SHP77 (cell line): ENCODE measurements at places on chromosomes 6 and 20.
A peak's percentile ranks its signal among the peaks of the same experiment; 100 is the strongest.

GRCh38 chr6:84539122-84539856 lies 225.1 kb downstream of the TBX18 start:
- no peak for DNase-seq

- DNase-seq: no peak
Measured at GRCh38 chr6:99013145-99013544, 65.4 kb upstream of the FBXL4 start.

GRCh38 chr6:85261271-85261670 lies 188.6 kb upstream of the NT5E start:
- no peak for DNase-seq

DNA sequence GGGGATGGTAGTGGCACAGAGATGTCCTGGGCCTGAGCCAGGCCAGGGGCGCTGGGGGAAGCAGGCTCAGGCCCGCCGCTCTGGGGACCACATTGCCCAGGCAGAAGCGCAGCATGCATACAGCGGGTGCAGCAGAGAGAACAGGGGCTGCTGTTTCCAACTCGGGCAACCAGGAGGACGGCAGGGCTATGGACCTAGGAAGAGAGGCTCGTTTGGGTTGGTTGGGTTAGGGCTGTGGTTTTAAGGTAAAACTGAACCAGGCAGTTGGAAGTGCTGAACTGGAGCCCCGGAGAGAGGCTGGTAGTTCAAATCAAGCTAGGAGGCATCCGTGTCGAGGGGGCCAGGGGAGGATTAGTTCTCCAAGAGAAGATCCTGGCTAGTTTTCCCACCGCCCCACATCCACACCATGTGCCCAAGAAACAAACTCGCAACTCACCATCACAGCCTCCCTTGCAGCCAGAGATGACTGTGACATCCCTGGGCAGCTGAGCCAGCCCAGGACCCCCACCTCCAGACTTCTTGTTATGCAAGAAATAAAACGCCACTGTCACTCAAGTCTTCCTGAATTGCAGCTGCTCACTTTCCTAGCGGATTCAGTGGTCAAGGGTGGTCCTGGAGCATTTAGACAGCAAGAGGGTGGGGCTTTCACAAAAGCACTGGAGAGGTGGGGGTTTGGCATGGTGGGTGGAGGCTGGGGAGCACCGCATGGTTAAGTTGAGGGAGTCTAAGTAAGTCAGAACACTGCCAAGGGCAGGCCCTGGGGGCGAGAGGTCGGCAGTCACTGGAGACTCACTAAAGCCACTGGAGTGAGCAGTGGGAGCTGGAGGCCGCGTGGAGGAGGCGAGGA lies 161.2 kb downstream of the GRM4 start:
- no peak for DNase-seq

DNA sequence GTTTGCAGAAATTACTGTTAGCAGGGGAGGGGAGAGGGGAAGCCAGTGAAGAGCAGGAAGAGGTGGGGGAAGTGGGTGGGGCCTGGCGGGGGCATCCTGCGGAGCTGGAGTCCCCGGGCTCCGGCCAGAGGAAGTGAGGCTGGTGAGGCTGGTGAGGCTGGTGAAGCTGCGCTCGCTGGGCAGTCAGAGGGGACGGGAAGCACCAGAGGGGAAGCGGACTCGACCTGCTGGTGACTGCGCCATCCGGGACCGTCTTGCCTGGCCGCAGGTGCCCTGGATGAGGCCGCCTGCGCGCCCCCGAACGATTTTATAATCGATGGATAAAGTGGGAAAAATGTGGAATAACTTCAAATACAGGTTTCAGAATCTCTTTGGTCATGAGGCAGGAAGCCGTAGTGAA lies 635.3 kb upstream of the MARCKS start:
- no peak for DNase-seq

DNA sequence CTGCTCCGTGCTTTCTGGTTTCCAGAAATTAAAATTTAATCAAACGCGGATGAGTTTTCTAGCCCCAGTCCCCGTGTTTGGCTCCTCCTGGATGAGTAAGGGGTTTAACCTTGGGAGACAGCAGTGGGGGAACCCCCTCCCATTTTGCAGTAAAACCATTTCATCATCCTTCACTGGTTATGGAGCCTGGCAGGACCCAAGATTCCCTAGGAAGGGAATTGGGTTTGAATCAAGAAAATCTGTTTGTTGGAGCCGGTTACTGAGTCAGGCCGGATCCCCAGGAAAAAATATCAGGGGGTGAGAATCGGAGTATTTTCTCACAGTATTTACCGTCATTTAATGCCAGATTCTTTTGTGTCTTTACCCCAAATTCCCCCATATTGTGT lies 754 bp downstream of the YWHAB start:
- DNase-seq: no peak

- no peak for DNase-seq
Measured at GRCh38 chr20:46614503-46614902, 36.8 kb downstream of the SLC13A3 start.

DNA sequence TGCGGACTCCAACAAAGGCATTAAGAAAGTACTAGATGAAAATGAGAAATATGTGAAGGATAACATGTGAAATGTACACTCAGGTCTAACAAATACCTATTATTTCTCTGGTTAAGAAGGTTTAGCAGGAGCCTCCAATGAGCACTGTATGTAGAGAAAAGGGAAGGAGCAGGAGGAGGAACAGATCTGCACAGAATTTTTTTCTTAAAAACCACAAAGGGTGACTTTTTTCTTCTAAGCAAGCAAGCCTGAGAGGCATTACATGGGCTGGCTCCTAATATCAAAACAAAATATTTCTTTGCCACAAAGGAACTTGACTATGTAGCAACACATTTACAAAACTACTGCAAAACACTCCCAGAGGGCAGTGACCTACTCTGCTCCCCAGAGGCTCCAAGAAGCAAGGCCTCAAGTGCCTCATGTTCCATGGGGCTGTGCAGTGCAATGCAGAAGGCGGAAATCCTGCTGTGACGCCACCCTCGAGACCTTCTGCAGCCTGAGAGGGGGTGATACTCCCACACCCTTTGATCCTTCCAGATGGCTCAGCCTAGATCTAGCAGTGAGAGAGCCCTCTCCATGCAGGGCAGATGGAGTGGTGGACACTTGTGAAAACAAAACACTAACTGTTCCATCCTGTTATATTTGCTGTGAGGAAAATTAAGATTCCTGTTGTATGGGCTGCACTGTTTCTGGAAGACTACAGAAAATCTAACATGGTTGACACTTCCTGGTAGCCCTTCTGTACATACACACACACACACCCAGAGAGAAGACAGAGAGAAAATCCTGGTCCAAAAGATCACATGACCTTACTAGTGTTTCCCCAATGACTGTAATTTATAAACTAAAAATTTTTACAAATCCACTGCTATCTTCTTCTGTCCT lies 36.0 kb upstream of the SMIM29 start:
- DNase-seq: no peak

DNA sequence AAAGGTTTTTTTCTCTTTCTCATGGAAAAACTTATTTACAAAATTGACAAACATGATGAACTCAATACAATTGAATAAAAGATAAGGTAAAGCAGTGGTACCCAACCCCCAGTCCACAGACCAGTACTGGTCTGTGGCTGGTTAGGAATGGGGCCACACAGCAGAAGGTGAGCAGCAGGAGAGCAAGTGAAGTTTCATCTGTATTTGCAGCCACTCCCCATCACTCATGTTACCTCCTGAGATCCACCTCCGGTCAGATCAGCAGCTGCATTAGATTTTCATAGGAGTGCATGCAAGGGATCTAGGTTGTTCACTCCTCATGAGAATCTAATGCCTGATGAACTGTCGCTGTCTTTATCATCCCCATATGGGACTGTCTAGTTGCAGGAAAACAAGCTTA lies 47.5 kb downstream of the HMGCLL1 start:
- DNase-seq: no peak

- no peak for DNase-seq
Measured at GRCh38 chr20:42435230-42435629, 754.5 kb downstream of the PTPRT start.

GRCh38 chr6:31822036-31822821 lies 5.3 kb upstream of the HSPA1B start:
- peak; percentile 51 for DNase-seq

DNA sequence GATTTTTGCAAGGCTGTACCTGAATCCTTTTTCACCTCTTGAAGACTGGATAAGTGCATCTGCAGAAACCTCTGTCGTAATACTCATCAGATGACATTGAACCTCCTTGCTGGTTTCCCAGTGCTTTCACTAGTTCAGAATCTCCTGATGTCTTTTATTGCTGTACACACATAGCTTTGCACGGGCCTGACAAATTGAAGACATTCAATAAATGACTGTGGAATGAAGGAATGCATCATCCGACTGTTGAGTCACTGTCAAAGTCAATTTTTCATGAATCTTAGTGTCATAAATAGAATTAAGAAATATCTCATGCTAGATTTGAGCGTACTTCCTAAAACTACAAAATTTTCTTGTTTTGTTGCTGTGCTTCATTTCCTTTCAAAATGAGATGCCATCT lies 598.2 kb upstream of the MAP3K7 start:
- no peak for DNase-seq

DNA sequence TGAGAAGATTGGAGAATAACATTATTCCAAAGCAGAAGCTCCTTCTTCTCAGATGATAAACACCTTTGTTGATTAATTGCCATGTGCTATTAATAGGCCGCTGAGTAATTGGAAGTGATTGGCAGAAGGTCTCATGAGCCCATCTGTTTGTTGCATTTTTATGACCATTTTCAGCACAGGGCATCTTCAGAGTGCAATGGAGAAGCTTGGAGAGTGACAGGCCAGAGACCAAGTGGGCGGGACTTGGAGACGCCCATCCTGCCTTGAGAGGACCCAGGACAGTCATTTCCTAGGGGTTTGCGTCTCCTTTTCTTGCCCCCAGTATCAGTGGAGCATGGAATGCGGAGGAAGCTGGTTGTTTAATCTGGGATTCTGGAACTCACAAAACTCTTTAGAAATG lies 89.5 kb downstream of the CDH4 start:
- DNase-seq: no peak

GRCh38 chr20:6618051-6618450 lies 149.4 kb upstream of the BMP2 start:
- DNase-seq: no peak

DNA sequence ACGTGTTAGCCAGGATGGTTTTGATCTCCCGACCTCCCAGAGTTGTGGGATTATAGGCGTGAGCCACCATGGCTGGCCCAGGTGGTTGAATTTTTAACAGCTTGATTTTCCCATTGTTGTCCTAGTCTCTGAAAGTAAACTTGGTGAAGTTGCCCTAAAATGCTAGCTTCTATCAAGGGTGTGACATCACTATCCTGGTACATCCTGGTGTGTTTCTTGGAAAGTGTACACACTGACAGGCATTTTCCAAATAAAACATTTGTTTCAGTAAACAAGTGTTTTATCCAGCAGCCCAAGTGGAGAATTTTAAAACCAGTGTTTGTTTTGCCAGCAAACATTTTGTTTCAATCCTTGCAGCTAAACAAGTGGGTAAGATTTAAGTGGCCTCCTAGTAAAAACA lies 40.5 kb upstream of the RREB1 start:
- no peak for DNase-seq

- DNase-seq: no peak
Measured at GRCh38 chr6:58073263-58073662, 755.8 kb downstream of the PRIM2 start.

DNA sequence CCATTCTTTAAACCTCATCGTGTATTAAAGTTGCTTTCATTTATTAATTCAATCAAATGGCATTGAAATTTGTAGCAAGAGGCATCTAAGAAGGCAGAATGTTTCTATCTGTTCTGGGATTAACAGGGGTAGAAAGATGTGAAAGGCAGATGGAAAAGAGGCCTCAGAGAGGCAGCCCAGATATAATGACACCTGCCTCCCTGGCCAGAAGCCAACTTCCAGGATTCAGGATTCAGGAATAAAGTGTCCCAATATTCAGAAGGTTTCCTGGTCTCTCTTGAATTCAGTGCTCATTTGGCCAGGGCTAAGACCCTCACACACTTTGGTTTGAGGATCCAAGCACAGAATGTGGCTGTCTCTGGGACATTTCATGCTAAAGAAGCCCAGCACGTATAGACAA lies 39.9 kb downstream of the HLA-B start:
- no peak for DNase-seq

- DNase-seq: no peak
Measured at GRCh38 chr6:24428615-24429014, 25.9 kb downstream of the MRS2 start.

DNA sequence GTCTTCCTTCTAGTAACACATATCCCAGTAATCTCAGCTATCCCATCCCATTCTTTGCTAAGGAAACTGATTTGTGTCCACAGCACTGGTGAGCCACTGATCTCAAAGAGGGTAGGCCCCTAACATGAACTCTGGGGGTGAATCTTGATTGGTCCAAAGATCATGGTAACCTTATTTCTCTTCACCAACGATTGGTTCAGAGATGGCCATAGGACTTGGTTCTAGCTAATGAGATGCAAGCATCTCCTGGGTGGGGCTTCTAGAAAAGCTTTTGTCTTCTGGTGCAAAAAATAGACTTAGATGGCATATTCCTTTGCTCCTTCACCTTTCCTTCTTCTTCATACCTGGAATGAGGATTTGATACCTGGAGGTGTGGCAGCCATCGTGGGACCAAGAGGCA lies 43.8 kb upstream of the SIRPA start:
- no peak for DNase-seq

DNA sequence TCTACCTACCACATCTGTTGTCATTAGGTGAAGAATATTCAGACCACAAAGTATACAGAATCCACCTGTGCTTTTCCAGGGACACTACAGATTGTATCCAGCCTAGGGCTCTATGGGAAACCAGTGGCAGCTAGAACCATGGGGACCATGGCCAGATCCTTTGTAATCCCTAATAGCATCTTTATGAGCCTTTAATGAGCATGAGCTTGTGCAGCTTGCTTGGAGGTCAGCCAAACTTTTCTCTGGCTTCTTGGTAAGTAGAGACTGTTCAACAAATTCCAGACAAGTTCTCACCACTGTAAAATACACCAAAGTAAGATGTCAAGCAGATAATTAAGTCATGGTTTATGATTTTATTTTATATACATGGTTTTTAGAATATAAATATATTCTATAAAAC lies 301.6 kb upstream of the ADGRB3 start:
- DNase-seq: no peak

- DNase-seq: no peak
Measured at GRCh38 chr20:51014797-51015722, 7.8 kb downstream of the KCNG1 start.

DNA sequence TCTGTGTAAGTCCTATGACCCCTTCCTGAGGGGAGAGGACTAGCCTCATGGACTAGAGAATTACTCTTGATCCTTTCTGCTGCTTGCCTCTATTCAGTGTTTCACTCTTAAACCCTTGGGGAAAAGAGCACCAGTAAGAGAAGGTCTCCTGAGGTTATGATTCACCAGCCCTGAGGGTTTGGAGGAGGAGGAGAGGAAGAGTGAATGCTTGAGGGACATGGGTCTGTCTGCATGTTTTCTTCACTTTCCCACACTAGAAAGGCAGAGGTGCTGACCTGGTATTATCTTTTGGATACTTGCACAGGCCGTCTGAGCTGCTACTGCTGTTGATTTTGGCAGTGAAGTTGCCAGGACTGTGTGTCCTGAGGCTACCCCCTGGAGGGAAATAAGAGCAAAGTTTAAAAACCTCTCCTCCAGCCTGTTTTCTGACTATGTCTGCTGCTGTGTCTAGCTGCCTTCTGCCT lies 78.3 kb downstream of the CD109 start:
- DNase-seq: no peak
